ENCODE measurements at places on chromosomes 12 and 14.

DNA sequence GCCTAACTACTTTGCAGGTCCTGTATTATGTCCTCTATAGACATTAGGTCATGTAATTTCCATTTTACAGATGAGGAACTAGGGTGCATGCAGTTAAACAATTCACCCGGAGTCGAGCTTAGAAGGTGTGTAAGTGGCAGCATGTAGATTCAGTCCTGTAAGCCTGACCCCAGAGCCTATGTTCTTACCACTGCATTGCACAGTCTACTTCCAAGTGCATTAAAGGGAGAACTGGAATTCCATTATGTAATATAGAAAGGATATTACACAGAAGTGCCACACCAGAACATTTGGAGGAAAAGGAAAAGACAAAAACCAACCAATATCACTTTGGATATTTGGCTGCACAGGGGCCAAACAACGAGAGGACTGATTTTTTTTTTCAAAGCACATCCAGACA lies 1.2 kb downstream of the GLT8D2 start:
- no peak for DNase-seq

GRCh38 chr14:100203962-100204834 lies 34.7 kb upstream of the YY1 start:
- no peak for DNase-seq

- DNase-seq: no peak
Measured at GRCh38 chr12:3173008-3173553, 95.9 kb downstream of the TSPAN9 start.

GRCh38 chr12:130752692-130753230 lies 36.7 kb upstream of the RIMBP2 start:
- no peak for DNase-seq

- DNase-seq: no peak
Measured at GRCh38 chr14:85575617-85575898, 45.6 kb downstream of the FLRT2 start.

DNA sequence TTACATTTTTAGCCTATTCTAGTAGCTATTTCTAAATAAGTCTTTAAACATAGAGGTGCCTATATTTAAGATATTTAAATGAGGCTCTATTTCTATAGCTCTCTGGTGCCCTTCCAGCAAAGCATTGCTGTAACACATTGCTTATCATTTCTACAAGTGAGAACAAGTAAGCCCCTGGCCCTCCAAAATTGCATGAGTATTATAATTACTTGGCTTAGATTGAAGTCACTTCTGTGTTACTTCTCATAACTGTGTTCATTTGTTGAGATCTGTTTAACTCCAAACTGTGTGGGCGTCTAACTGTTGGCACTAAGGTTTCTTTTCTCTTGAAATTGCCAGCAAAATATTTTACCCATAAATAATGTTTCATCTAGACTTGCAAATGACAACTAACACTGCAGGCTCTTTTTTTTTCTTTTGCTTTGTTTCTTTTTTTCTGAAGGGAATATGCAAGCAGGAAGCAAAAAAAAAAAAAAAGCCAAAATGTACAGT lies 66.5 kb downstream of the DAD1 start:
- no peak for DNase-seq

DNA sequence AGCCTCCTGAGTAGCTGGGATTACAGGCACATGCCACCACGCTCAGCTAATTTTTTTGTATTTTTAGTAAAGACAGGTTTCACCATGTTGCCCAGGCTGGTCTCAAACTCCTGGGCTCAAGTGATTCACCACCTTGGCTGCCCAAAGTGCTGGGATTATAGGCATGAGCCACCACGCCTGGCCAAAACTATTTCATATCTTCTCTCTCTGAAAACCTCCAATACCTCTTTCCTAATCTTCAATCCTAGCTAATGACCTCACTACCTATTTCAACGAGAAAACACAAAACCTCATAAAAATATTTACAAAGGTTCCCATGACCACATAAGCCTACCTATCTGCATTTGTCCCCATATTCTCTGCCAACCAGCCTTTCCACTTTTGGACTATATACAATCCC lies 32.3 kb upstream of the ANKS1B start:
- no peak for DNase-seq

GRCh38 chr12:100927826-100928225 lies 133.2 kb downstream of the ANO4 start:
- DNase-seq: no peak

DNA sequence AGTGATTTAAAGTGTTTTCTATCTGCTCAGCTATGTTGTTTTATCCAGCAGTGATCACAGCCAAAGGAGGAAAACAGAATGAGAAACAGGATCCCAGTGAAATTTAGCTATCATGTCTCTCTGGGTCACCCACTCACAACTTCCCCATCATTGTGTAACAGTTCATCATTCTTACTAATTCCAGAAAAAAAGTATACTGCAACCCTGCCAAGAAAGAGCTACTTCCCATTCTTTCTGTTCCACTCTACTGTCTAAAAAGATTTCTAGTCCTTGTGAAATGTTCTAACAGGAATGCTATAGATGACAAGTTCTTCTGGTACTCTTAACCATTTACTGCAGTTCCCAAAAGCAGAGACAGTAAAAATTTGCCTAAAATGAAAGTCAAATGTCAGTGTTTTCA lies 39.2 kb upstream of the CD163 start:
- no peak for DNase-seq

- DNase-seq: no peak
Measured at GRCh38 chr14:95250936-95251335, 68.8 kb downstream of the CLMN start.

DNA sequence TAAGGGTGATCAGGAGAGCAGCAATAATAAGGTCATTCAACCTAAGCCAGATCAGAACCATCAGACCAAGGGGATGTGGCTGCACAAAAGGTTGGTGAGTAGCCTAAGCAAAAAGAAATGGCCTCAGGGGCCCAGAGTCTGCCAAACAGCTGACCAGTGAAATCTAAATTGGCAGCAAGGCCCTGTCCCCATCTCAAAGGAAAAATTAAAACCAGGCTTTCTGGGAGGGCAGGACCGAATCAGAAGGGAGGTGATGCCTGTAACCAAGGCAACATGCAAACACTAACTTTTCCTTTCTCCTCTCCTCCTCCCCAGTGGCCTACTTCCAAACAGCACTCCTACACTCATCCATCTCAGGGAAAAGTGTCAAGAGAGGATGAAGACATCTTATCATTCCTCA lies 256.4 kb downstream of the NUAK1 start:
- DNase-seq: no peak

DNA sequence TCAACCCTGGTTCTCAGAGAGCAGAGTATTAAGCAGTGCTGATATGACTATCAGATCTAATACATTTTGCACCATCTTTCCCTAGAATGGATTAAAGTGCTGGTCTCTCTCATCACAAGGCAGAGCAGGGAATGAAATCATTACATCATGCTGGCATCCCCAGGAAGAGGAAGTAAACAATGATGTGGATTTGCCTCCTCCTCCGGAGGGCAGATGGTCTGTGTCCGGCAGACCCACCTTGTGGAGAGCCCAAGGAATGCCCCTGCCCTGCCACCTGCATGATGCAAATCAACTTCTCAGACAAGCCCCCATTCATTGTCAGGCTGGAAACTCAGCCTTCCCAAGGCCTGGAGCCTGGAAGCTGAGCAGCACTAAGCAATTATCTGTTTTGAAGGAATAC lies 1149.1 kb downstream of the VRK1 start:
- DNase-seq: no peak

DNA sequence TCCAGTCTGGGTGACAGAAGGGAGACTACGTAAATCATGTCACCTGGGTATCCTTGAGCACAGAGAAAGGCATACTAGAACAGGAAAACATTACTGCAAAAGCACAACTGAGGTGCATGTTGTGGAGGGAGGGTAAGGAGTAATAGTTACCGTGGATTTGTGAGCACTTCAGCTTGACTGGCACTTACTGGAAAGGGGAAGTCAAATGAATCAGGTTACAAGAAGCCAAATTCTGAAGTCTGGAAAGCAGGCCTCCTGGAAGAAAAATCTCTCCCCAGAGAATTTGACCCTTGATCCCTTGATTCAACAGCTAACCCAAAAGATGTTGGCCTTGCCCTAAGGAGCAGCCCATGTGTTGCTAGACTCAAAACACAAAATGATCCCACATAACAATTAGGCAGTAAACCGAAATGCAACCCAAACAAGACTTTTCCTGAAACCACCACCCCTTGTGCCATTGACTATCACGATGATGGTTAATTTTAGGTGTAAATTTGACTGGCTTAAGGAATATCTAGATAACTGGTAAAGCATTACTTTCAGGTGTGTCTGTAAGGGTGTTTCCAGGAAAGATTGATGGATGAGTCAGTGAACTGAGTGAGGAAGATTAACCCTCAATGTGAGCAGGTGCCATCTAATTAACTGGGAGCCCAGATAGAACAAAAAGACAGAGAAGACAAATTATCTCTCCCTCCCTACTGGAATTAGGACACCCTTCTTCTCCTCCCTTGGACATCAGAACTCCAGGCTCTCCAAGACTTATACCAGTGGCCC lies 108.8 kb downstream of the SLC25A21 start:
- no peak for DNase-seq

Measured in stimulated activated CD8-positive, alpha-beta memory T cell treated with anti-CD3 and anti-CD28 coated beads, Interleukin-15, amount 100 ng/mL, for 24 hours (primary cell).